Activated CD4-positive, alpha-beta T cell treated with anti-CD3 and anti-CD28 coated beads for 1 hour (primary cell): ENCODE measurements at places on chromosomes 2 and 18.
A peak's percentile ranks its signal among the peaks of the same experiment; 100 is the strongest.

GRCh38 chr2:146624430-146625160, 1220.2 kb upstream of the ACVR2A start:
- no peak for DNase-seq

DNA sequence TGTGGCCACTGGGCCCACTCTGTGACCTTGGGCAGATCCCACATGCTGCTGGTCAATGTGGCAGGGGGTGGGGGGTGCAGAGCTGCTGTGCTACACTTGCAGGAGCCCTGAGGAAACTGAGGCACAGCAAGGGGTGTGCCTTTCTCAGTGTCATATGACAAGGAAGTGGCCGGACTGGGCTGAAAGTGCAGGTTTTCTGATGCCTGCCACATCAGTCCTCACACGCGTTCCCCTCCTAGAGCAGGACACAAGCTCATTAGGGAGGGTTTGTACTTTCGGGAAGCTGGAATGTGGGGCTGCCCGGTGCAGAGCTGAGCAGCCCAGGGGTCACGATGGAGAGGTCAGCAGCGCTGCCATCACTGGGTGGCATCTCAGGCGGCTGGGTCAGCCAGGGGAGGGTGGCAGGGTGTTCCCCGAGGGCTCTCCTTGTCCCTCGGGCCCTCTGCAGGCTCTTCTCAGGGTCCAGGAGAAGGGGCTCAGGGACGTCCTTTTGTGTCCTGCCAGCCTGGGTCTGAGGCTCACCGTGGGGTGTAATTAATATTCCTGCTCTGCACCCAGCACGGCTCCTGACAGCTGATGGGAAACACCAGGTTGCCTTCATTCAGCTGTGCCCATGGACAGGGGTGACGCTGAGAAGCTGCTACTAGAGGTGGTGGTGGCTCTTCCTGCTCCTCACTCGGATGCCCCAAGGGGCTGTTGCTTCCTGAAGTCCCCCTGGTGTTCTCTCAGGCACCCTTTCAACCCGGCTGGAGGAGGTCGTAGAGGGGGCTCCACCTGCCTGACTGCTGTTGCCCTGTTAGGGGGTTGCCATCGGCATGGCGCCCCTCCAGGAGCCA, 62.1 kb upstream of the HDAC4 start:
- peak; percentile 3 for DNase-seq

- DNase-seq, result no peak
Measured at GRCh38 chr2:231011526-231011925, 15.6 kb downstream of the SPATA3 start.

GRCh38 chr2:161159456-161160225, 587 bp upstream of the TANK start:
- no peak for DNase-seq

- no peak for DNase-seq
Measured at GRCh38 chr2:124533226-124533954, 508.3 kb downstream of the CNTNAP5 start.

- no peak for DNase-seq
Measured at GRCh38 chr2:182694189-182694588, 21.9 kb upstream of the DNAJC10 start.

- DNase-seq, result no peak
Measured at GRCh38 chr2:164850235-164850634, 8.6 kb upstream of the COBLL1 start.

DNA sequence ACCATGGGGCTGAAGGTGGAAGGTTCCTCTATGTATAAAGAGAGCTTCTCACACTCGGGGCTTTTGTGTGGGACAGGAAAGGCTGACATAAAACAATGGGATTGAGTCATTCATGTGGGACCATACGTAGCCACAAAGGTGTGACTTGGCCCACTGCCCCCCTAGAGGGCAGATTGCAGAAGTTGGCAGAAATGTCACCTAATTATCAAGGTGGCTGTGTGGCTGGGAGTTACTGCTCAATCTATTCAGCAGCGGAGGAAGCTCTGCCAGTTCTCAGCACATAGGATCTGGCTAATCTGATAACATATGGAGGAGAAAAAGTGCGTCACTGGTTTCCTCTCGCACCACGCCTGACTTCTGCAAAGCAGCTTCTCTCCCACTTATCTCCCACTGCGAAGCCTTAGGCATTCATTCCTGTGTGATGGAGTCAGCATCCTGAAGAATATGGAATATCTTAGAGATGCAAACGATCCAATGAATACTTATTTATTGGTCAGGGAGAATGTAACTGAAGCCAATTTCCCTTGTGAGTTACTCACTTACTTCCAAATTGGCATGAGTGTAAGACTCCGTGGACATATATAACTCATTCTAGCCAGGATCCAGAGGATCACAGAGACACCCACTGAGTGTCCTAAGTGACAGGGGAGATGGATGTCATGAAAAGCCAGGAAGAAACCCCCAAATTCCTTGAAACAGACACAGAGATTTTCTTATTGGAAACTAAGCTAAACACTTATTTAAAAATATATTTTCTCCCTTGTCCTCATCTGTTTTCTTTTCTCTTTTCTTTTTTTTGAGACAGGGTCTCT, 344.8 kb downstream of the TGIF1 start:
- DNase-seq, result no peak

GRCh38 chr2:158539176-158540005, 82.6 kb downstream of the PKP4 start:
- no peak for DNase-seq

- DNase-seq, result no peak
Measured at GRCh38 chr2:209988010-209988409, 14.4 kb upstream of the RPE start.

DNA sequence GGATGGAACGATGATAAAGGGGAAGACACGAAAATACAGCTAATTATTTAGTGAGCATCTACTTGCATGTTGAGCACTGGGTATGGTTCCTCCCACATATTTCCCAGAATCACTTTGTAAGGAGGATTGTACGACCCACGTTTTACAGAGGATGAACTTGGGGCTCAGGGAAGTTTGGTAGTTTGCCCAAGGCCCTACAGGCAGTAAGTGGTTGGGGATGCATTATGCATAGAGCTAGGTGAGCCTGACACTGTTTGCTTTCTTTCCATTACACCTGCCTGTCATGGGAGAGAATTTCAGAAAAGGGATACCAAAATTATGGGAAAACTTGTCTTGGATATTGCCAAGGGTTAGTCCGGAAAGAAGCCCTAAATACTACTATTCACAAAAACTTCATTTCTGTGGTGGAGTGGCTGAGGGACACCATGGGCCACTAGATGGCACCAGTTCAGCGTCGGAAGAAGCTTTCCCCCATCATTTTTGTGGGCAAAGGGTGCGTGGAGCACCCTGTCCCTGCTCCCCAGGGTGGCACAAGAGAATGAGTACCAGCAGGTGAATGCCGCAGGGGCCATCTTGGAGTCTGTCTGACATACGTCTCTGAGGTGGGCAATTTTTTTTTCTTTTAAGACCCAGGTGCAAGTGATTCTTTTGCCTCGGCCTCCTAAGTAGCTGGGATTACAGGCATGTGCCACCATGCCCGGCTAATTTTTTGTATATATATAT, 23.5 kb upstream of the C18orf32 start:
- DNase-seq, result peak; percentile 24

DNA sequence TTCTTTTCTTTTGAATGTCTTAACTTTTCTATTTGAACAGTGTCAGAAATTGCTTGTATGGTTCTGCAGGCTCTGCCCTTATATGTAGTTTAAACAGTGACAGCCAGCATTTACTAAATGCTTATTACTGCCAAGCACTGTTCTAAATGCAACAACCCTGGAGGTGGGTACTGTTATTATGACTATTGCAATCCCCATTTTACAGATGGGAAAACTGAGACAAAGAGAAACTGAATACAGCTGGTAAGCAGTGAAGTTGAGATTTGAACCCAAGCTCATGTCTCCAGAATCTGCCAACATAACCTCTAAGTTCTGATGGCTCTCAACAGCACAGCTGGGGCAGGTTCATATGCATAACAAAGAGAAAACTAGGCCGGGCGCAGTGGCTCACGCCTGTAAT, 105.7 kb upstream of the GATA6 start:
- DNase-seq, result no peak

GRCh38 chr2:35741556-35741955, 614.0 kb upstream of the CRIM1 start:
- DNase-seq, result no peak

DNA sequence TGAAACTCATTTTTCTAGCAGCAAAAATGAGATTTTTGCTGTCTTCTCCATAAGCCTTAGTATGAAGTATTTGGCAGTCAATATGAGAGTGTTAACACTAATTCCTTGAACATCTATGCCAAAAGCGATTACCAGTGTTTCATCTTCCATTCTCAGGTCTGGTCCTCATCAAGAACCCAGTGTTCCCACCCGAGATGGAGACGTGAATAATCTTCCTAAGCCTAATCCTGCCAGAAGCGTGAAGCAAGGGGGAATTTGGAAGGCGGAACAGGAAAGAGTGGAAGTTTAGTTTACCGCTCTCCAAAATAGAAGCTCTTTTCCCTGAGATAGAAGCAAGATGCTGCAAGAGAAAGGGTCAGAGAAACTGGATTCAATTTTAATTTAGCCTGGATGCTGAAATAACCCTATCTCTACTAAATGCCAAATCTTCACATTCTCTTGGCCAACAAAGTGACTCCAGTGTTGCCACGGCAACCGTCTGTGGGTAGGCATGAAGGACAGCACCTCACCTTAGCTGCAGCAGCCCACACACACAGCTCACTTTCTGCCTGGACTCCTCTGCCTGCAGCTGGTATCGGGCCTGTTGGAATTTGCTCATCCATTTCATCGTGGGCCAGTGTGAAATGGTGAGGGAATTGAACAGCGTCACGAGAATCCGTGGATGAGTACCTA, 711.1 kb downstream of the CBLN2 start:
- no peak for DNase-seq

DNA sequence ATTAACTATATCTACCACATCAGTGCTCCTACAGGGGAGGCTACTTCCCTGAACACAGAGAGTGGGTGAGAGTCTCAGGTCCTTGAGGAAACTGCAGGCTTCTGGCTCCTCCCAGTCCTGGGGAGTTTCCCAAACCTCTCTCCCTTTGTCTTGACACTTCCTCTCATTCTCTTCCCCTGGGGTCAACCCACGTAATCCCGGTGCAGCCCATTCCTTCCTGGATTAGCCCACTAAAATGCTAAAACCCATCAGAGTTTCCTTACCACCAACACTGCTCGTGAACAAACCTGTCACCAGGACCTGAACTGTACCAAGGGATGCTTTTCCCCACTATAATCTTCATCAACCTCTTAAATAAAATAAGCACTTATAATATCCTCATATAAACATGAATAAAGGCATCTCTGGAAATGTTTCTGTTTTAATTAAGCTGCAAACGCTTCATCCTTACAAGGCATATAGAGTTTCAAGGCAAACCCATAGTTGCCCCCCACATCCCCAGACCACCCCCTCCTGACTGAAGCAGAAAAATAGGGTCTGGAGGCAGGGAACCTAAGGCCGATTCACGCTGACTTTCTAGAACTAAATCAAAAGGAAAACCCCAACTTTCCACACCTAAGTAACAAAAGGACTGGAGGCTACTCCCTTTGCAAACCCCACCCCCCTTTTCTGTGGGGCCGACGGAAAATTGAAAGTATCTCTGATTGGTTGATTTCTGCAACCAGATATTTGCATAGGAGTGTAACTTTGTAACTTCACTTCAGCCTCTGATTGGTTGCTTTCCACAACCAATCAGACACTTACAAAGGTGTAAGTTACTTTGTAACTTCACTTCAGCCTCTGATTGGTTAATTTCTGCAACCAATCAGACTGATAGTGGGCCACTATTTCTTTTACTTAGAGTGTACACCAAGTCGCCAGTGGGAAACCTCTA, 19.0 kb downstream of the TMSB10 start:
- no peak for DNase-seq

DNA sequence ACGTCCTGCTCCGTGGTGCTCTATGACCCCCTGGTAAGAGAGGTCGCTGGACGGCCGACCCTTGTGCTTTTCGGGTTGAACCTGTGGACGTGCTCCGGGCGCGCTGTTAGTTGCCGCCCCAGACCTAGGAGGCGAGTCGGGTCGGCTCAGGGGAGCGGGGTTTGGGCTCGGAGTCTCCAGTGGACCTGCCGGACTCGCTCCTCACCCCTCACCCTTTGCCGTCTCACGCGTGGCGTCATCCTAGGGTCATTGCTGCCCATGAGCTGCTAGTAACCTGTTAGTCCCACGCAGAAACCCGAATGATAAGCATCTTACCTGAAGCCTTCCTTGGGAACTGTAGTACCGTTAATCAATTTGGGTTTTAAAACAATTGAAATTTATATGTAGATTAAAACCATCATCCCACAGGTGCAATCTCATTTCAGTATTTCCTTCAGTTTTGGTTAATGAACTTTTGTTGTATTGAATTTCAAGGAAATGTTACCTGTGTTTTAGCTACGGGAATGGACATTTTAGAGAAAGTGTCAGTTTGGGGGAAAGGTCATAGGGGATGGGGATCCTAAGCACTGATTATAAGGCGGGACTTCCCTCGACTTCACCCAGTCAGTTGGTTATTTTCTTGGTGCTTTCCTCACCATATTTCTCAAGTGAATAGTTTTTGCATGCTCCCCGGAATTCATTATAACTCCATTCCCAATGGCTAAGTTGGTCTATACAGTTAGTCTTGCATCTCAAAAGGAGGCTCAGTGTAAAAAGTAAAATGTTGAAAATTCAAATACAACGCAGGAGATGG, 536 bp downstream of the ELP2 start:
- DNase-seq, result no peak

DNA sequence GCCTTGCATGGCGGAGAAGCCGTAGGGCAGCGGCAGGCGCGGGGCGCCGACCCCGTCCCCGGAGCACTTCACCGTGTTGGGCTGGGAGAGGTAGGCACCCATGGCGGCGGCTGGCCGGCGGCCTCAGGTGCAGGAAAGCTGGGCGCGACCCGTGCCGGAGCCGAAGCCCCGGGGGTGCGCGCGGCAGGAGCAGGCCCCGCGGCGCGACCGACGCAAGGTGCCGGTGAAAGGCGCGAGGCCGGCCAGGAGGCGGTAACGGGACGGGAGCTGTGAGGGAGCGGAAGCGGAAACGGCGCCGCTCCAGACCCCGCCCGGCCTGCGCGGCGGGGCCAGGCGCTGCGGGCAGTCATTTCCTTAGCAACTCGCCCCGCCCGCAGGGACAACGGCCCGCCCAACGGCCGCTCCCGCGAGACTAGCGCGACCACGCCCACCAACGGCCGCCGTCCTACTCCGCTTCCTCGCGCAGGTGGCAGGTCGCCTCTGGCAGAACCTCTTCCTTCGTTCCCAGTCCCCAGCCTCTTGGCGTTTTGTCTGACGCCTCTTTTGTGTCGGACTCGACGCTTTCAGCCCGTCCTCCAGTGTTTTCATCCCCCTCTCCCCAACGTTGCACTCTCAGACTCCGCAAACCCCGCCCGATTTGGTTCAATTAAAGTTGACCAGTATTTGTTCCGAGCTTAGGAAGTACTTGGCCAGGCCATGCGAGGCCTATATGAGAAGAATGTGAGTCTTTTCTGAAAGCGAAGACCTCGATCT, at the start of gene PPM1G:
Gene PPM1G, minus strand, starts transcription at position 271 of the 753 bp plus-strand sequence. Its CDS starts 169 bp downstream, at position 102.
- peak; percentile 93 for DNase-seq

DNA sequence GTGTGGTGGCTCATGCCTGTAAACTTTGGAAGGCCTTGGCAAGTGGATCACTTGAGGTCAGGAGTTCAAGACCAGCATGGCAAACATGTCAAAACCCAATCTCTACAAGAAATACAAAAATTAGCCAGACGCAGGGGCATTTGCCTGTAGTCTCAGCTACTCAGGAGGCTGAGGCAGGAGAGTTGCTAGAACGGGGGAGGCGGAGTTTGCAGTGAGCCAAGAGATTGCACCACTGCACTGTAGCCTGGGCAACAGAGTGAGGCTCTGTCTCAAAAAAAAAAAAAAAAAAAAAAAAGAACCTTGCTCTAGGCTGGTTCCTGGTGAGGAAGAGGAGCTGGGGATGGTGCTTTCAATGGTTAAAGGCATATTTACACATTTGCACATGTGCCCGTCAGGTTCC, 129.4 kb downstream of the LYPD6B start:
- DNase-seq, result no peak

- no peak for DNase-seq
Measured at GRCh38 chr2:175097297-175097696, 70.7 kb downstream of the ATF2 start.
